ENCODE measurements at places on chromosomes 5 and 9.

GRCh38 chr9:89310475-89311345 is at the start of gene CKS2:
Gene CKS2 (plus strand): TSS chr9:89311195. CDS start chr9:89311293, 98 bp downstream.
- peak; percentile 100 for DNase-seq

DNA sequence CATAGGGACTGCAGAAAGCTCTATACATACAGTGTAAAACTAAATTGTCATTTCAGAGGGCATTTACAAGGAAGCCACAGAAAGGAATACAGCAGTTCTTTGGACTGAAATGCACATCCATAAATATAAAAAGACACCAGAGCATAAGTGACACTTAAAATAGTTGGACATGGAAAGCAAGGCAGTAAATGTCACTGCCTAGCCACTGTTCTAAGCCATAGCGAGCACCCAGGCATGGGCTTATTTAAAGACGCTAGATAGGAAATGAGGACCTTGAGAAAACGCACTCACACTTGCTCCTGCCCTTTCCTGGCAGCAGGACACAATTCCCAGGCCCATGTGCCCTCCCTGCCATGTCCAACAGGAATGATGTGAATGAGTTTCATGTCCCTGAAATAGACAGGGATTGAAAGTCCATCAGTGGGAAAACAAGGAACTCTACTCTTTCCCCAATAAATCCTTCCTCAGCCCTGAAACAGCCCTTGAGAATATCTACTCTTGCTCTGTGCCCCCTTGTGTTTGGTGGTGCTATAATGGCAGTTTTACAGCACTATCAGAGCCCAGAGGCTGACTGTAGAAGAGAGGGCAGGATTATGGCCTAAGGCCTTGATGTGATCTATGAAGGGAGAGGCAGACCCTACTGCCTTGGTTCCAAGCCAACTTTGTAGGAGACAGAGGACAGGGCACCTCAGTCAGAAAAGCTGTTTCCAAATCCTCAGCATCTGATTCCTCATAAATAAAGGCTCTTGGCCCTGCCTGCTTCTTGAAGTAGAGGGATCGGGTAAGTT is 182.9 kb downstream of the SAXO1 start:
- no peak for DNase-seq

DNA sequence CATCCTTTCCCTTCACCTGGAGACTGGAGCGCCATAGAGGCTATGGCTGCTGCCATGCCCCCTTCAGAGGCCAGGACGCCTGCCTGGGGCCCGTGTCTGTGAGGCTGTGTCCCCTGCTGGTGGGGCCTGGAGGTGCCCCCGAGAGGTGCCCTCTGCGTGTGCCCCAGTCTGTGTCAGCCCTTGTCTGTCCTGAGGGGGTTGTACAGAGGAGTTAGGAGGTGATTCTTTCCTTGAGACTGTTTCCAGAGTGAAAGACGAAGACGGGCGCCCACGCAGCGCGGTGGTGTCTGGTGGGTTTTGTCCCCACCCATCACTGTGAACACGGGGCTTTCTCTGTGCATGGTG is 24.6 kb downstream of the TRAF2 start:
- DNase-seq, result no peak

- DNase-seq, result no peak
Observed at GRCh38 chr5:142795251-142795650, 25.1 kb downstream of the ARHGAP26 start.

DNA sequence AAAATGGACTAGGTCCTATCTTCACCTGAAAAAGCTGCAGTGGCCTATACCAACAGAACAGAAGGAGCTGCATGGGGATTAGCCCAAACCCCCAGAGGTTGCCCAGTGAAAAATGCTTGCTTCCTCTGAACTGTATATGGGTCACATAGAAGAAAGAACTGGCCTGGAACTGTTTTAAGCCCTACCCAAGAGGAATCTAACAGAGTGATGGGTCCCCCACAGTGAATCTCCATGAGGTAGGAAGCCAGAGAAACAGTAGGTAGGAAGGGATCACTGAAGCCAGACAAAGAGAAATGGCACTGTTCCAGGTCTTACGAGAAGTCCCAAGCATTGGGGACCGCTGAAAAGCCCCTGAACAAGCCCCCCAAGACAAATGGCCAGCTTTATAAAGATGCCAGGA is 28.8 kb upstream of the TRIM32 start:
- DNase-seq, result no peak

DNA sequence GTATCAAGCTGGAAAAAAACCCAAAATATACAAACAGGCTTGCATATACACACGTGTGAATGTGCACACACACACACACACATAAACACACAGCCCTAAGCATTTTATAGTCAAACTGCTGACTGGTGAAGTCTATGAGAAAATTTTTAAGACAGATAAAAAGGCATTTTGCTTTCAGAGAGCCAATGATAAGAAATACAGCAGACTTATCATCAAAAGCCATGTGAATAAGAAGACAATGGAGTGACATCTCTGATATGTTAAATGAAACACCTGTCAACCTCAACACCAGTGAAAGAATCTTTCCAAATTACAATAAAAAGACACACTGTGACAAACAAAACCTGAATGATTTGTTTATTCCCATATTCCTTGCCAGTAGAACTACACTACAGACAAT is 233.3 kb downstream of the CDH9 start:
- DNase-seq, result no peak

- no peak for DNase-seq
Observed at GRCh38 chr9:615756-616155, 225.7 kb upstream of the DMRT1 start.

GRCh38 chr5:14696057-14696456 is 31.5 kb downstream of the OTULIN start:
- DNase-seq, result no peak

DNA sequence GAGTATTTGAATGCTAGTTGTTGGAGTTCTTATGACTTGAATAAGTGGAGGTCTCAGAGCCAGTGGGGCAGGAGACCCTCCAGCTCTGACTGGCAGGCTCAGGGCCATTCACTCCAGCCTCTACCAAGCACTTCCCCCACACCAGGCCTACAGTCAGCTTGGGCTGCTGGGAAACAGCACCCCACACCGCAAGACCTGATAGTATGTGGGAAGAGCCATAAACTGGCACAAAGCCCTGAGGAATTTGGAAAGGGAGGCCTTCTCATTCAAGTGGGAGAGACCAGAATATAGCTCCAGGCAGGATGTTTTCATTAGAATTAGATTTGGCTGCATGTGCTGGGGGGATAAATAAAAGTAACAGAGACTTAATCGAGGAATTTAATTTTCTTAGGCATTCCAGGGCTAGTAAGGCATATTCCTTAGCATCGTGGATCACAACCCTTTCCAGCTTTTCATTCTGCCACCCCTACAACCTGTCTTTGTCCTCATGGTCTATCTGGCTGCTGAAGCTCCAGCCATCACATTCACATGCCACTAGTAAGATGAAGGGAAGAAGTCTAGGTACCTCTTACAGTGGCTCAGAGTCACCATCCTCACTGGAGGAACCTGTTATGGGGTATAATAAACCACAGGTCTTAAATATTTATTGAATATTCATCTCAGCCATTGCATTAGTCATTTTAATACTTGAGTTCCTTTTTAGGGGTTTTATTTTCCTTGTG is 47.5 kb downstream of the TMOD1 start:
- DNase-seq, result no peak

DNA sequence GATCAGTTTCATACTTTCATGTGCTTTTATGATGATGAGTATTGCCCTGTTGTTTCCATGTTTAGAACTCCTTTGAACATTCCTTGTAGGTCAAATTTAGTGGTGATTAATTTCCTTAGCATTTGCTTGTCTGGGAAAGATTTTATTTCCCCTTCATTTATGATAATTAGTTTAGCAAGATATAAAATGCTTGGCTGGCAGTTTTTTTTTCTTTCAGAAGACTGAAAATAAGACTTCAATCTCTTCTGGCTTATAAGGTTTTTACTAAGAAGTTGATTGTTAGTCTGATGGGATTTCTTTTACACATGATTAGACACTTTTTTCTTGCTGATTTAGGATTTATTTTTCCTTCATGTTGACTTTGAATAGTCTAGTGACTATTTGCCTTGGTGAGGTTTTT is 238.9 kb upstream of the ADCY2 start:
- DNase-seq, result no peak

GRCh38 chr9:14690948-14691730 is 2.1 kb downstream of the ZDHHC21 start:
- DNase-seq, result no peak

DNA sequence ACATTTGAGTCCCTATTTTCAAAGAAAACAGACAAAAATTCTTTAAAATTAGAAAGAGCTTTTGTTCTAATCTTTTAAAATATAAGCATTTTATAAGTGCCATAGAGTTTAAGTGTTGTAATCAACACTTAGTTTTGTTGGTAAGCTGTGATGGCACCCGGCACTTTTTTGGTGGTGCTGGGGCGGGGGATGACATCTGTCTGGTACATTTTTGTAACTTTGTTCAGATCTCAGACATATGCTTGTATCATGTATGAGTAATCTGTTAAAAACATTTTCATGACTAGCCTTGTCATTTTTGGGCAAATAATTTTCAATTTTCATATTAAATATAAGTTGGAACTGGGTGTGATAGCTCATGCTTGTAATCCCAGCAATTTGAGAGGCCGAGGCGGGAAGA is 51.7 kb downstream of the UBAP1 start:
- no peak for DNase-seq

DNA sequence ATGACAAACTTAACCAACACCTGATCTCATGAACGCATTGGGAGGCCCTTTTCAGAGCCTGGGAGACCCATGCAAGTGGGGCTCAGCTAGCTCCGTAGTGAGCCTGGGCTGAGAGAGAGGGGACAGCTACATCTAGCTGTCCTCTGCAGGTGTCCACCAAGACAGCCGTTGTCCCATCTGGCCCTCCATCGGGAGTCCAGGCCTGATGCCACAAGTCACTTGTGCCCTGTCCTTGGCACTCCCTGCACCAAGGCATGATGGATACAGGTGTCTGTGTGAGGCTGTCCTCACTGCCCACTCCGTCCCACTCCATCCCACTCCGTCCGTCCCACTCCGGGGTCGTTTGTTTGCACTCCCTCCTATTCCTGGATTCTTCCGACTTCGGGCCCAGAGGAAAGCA is 2.5 kb upstream of the EDF1 start:
- no peak for DNase-seq

- peak; percentile 43 for DNase-seq
Observed at GRCh38 chr5:138336952-138337684, 948 bp upstream of the FAM53C start.

GRCh38 chr5:172280317-172280716 is 3.2 kb downstream of the UBTD2 start:
- no peak for DNase-seq

DNA sequence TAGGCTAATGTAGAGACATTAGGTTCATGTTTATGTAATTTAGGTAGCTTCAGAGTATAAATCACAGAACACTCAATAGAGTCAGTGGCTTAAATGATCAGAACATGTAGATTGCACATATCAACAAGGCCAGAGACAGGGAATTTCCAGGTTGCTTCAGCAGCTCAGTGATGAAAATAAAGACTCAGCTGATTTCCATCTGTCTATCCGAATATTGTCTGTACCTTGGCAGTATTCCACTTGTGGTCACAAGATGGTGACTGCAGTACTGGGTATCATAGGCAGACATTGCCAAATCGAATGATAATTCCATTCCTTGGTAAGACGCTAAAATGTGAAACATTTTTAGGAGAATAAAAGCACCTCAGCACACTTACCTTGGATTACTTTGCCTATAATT is 702.2 kb downstream of the MAT2B start:
- no peak for DNase-seq

GRCh38 chr5:89628876-89629635 is 746.1 kb upstream of the MEF2C start:
- no peak for DNase-seq

- DNase-seq, result peak; percentile 94
Observed at GRCh38 chr9:94870793-94871558, 144.5 kb downstream of the AOPEP start.

GRCh38 chr5:133968204-133968980 is at the start of gene C5orf15:
Gene C5orf15 (minus strand): TSS chr5:133968625. CDS start chr5:133968584, 41 bp downstream.
- DNase-seq, result peak; percentile 99

- no peak for DNase-seq
Observed at GRCh38 chr5:180804129-180804618, 1.6 kb upstream of the MGAT1 start.

DNA sequence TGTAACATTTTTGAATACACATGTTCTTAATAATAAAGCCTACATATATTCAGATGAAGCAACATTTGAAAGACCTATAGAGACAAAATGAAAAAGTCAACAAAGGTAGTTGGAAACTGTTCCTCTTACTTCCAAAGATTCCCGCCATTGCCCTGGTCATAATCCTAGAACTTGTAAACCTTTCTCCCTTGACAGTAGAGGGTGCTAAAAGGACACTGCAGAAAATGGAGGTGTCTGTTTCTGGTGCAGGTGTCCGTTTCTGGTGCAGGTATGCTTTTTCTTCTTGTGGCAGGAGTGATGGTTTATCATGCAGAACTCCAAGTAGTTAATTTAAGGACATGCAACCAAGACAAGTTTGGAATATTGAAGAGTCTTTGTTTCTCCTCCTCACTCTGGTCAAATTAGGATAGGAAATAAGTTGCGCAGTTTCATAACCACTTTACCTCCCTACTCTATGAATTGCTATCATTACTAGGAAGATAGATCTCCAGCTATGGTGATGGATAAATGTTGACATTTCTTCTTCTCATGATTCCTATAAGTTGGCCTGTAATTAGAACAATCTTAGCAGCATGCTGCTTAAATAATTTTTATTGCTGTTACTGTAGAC is 56.0 kb upstream of the FAM174A start:
- peak; percentile 1 for DNase-seq

DNA sequence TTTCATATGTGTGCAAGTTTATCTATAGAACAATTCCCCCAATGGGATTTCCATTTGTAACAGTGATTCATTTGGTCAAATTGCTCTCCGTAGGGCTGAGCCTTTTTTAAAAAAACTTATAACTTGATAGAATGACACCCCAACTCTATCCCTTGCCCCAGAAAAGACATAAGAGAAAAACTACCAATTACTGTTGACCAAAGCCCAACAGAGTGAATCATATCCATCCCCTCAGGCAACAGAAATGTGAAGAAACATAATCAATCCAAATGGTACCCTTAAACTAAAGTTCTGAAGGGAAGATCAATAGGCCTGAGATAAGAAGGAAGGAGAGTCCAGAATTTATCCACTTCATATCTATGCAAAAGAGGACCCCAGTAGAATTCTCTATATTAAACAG is 17.8 kb downstream of the TICAM2 start:
- no peak for DNase-seq

GRCh38 chr9:115651461-115651860 is 502.1 kb upstream of the PAPPA start:
- DNase-seq, result no peak

- no peak for DNase-seq
Observed at GRCh38 chr9:14530841-14531240, 162.4 kb downstream of the ZDHHC21 start.

DNA sequence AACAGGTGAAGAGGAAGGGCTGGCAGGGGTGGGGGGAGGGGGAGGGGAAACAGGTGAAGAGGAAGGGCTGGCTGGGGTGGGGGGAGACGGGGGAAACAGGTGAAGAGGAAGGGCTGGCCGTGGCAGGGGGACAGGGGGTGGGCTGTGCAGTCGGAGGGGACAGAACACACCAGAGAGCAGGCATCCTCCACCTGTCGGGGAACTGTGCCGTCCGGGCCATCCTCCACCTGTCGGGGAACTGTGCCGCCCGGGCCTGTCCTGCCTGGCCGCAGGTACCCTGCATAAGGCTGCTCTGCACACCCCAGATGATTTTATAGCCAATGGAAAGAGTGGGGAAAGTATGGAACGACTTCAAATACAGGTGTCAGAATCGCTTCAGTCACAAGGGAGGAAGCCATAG is 32.5 kb upstream of the PPP1R26 start:
- DNase-seq, result no peak

All from trophoblast cell (in vitro differentiated cells and primary cell).